Stimulated activated CD4-positive, alpha-beta T cell treated with anti-CD3 and anti-CD28 coated beads, Interleukin-2, amount 100 ng/mL, for 24 hours (primary cell): ENCODE measurements at places on chromosomes 6 and 20.

- peak; percentile 54 for DNase-seq
These were observed 10.9 kb downstream of the ZNF217 start for GRCh38 chr20:53582574-53583351.

DNA sequence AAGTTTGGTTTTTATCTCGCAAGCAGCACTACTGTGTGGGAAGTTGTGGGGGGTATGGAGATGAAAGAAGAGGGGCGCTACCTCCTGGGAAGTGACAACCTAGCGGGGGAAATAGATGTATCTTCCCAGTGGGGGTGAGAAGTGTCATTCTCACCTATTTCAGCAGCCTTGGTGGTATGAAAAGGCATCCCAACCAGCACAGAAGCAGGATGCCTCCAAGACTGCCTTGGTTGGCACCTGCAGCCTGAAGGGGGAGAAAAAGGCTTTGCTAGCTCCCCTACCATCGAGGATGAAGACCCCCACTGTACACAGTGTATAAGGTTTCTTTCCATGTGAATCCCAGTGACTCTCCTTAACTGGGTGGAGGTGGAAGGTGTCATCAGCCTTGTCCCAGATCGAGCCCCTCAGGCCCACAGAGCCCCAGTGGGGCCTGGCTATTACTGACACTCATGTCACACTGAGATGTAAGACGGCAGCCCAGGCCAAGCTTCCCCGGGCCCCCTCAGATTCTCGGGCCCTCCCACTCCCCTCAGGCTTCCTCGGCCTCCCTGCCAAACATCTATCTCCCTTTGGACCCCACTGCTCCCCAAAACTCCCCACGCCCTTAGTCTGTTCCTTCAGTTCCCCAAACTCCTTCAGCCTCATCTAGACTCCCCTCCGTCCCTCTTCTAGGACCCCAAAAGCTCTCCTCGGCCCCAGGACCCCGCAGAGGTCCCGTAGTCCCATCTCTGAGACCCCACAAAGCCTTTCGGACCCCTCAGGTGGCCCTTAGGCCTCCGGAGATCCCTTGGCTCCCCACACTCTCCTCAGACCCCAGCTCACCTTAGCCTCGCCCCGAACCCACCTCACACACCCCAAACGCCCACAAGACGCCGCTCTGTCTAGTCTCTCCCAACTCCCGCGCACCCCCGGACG lies 688 bp downstream of the COMMD7 start:
- peak; percentile 20 for DNase-seq

- no peak for DNase-seq
These were observed 215.3 kb downstream of the RNGTT start for GRCh38 chr6:88748141-88748540.

GRCh38 chr6:76790881-76791280 lies 672.4 kb downstream of the HTR1B start:
- no peak for DNase-seq

DNA sequence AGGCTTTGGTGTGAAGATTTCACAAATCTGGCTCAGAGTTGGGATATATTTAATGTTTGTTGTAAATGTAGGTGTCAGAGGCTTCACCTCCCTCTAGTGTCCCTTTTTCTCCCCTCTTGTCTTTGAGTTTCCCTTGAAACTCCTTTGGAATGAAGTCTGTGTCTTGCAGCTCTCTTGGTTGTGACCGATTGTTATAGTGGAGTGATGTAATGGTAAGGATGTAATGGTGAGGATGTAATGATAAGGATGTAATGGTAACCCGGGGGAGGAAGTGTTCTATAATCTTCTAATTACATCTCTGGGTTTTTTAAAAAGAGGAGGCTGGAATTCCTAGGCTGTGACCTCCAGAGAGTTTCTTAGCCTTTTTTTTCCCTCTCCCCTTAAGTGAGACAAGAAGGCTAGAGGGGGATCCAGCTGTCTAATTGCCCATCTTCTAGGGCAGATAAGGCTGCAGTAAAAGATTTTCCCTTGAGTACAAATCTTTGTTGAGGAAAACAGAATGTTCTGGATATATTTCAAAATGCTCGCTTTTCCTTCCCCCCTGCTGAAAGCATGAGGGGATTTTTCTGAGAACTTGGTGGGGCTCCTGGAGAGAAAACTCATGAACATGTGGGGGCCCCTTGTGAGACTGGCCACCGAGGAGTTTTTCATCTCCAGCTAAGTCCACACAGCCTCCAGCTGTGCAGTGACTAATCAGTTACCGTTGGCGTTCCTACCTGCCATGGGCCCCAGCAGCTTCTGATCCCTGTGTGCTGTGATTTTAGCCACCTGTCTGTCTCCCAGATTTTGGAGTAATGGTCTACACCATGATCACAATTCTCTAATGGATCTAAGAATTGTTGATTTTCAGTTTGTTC lies 156.7 kb upstream of the PMEPA1 start:
- no peak for DNase-seq

DNA sequence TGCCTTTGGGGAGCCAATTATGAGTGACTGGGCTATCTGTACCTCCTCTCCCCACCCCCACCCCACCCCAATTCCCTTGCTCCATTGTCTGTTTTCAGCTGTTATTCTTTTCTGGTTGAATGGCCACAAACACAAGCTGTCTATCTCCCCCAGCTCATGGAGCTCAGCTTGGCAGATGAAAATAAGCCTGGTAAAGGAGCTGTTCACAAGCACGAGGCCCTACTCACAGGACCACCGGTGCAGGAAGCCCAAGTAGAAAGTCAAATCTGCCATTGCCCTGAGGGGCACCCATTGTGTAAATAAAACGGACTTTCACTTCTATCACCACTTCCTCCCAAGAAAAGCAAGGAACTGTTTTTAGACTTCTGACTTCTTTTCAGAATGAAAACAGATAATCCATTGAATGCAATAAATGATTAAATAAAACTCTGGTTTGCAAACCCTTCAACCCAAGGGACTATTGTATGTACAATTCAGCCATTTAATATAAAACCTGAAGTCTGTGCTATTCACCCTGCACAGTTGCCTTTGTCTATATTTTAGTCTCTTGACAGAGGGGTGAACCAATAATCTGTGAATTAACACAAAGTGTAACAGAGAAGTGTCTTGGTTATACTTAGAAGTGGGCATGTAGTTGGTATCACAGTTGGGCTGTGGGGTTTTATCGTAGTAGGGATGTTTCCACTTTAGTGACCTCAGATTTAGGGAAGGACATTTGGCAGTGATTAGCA lies 27.7 kb downstream of the RIPOR2 start:
- no peak for DNase-seq

- DNase-seq: no peak
These were observed 152.7 kb upstream of the BMP2 start for GRCh38 chr20:6614836-6615235.

GRCh38 chr6:52190409-52190808 lies 4.2 kb downstream of the IL17A start:
- no peak for DNase-seq

- no peak for DNase-seq
These were observed 1591.4 kb downstream of the HACE1 start for GRCh38 chr6:103268335-103268734.

DNA sequence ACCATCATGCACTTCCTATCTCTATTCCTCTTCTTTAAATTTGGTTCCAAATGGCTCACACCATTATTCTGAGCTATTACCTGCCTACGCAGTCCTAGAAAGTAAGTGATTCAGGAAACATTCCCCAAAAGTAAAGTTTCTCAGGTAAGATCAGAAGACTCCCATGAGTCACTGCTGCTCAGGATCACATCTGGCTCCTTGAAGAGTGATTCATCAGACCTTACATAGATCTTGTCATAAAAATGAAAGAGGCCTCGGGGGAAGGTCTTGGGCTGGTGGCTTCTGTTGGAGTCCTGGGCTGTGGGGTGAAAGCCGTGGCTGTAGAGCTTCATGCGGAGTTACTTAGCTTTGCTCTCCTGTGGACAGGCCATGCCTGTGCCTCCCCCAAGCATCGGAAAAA lies 35.9 kb downstream of the PLG start:
- DNase-seq: no peak

GRCh38 chr6:45718871-45719270 lies 296.8 kb downstream of the CLIC5 start:
- DNase-seq: no peak

GRCh38 chr6:158879180-158879579 lies 60.0 kb upstream of the EZR start:
- peak; percentile 63 for DNase-seq

- no peak for DNase-seq
These were observed 3.0 kb downstream of the FLRT3 start for GRCh38 chr20:14334306-14334930.

GRCh38 chr20:40948465-40949267 lies 80.0 kb upstream of the TOP1 start:
- no peak for DNase-seq

GRCh38 chr6:88585276-88585692 lies 378.1 kb downstream of the RNGTT start:
- DNase-seq: no peak

GRCh38 chr20:33875055-33875454 lies 63.9 kb downstream of the CHMP4B start:
- DNase-seq: no peak

DNA sequence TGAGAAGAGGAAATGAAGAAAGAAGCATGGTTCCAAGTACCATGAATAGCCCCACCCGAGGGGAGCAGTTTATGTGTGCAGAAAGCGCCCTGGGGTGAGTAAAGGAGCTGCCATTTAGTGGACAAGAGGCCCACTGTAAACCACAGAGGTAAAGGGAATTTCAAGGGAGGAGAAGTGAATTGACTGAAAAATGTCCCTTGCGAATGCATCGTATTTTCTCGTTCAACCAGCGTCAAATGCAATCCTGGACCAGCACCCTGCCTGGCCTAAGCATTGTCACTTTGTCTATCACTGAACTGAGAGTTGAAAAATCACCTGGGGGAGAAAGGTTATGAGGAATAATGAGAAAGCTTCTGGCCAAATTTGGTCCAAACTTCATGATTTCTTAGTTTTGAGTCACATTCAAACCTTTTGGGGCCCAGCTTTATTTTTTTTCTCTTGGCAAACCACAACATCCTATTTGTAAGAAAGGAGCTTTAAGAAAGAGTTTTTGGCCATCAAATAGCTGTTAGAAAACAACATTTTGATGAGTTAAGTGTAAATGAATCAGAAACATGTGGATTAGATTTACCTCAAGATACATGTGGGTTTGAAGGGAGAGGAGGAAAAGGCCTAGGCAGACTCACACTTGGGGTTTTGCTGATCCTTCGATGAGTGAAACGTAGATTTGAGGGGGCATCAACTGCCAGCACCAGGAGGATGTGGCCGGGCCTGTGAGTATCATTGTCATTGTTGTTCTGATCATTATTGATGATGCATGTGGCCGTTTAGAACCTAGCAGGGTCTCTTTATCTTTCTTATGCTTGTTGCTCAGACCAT lies 214.0 kb downstream of the CLIC5 start:
- DNase-seq: peak; percentile 60

DNA sequence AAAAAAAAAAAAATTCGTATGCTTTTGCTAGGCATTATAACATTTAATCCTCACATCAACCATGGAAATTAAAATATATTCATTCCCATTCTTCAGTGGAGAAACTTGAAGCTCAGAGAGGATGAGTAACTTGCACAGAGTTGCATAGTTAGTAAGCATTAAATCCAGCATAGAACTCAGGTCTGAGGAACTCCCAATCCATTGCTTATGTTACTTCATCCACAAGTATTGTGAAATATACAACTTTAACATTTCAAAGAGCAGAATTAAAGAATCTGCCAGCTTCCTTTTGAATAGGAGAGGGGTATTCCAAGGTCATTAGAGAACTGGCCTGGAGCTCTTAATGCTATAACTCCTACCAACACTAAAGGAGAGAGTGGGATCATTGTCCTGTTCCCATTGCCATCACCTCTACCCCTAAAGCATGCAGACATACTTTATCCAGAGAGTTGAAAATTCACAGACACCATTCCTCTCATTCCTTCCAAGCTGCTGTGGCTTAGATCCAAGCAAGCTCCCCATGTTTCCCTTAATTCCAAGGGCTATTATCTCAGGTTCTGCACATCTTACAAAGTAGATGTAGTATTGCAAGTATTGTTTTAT lies 91.9 kb downstream of the FLRT3 start:
- no peak for DNase-seq

DNA sequence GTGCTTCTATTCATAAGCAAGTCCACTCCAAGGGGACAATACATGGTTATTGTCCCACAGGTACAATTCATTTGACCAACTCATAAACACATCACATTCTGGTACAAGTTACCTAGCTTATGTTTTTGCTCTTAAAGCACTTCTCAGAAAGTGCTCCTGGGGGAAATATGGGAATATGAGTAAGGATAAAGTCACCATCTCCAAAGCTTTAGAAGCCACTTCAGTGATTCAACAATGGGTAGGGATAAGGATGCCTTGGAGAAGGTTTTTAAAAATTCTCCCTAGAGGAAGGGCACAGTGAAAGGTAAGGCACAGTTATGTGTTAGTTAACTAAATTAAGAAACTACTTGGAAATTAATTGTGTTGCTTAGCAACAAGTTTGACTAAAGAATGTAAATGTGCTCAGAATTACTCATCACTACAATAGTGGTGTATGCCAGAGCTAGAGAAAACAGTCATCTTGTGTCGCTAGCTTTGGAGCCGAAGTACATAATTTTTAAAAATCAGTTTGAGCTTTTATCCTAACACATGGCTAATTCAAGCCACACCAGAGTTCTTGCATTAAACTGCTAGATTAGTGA lies 39.5 kb upstream of the LAMP5 start:
- DNase-seq: no peak
